H4 (cell line): ENCODE measurements at places on chromosomes 5 and 9. TPM values are rescaled to one million over a fixed set of nuclear protein-coding genes. Genes with fewer than 3 reads are reported as not detected.
A peak's percentile ranks its signal among the peaks of the same experiment; 100 is the strongest.

GABRP gene
- not detected in 2 replicates for total RNA-seq

DNA sequence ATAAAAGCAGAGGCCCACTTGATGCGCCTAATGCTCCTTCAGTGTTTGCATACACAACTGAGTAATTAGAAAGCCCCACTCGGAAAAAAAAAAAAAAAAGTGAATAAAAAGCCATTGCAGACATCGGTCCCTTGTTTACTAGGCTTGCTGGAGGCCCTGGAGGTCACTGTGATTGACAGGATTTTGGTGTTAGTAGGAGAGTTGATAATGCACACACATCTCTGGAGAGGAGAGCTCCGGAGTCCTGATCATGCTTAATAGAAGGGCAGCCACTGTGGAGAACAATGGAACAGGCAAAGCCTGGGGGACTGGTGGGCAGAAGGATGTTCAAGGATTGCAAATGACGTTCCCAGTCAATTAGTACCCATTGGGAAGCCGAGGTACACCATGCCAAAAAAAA, 152.5 kb downstream of the EFNA5 start:
- no peak for DNase-seq

DNA sequence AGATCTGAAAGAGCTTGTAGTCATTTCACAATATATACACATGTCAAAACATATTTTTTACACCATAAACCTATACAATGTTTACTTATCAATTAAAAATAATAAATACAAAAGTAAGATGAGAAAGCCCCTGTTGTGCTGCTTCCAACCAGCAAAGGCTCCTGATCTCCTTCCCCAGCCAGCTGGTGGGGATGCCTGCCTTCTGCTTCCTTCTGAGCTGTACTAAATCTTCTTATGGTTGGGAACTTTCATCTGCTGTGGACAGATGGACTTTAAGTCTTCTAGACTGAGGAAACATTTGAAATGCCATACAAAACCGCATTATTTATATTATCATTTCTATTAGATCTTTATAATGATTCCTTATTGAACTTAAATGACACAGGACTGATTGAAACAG, 745.3 kb upstream of the CHD1 start:
- DNase-seq: no peak

LSM11 gene
- total RNA-seq: 2.0 and 2.4 TPM in 2 replicates

DNA sequence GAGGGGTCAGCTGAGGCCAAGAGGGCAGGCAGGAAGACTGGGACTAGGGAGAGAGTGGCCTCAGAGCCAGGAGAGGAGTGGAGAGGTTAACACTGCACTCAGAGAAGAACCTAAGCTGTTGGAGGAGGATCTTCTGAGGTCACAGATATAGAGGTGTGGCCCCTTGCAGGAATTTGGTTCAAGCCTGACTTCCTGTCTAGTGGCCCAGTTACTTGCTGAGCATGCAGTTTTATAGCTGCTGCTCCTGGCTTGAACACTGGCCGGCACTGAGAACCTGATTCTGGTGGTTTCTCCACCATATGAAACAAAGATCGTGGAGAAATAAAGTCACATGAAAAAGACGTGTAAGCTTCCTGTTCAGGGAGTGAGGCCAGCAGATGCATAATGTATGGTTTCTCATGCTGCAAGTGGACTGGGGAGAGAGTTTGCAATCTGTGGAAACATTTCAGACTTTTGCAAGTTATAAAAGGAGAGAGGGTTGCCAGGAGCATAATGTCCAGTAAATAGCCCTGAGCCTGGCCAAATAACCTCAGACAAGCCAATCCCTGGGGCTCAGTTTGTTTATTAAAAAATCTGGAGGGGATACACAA, 82.6 kb downstream of the GALNT10 start:
- DNase-seq: peak; percentile 13

DNA sequence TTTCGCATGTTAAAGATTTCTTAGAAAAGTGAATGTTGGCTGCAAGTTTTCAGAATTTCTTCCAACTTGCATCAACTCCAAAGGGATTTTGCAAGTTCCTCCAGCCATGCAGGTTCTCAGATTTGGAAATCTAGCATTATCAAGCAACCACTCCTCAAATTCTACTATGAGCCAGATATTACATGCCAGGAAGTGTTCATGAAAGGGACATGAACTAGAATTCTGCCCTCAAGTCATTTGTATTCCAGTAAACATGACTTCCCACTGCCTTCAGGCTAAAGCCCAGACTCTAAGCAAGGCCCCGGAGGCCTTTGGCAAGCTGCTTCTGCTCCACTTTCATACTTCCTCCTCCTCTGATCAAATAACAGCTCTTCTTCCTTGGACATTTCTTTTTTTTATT, 111.3 kb upstream of the PAPPA start:
- no peak for DNase-seq

GRCh38 chr9:111108946-111109345, 70.7 kb upstream of the LPAR1 start:
- peak; percentile 18 for DNase-seq

WDR31 gene
- 0.46 and 0.47 TPM in 2 replicates for total RNA-seq

- DNase-seq: no peak
Measured at GRCh38 chr5:68711293-68712200, 382.3 kb upstream of the SLC30A5 start.

GRCh38 chr5:169221519-169221918, 79.4 kb downstream of the SLIT3 start:
- no peak for DNase-seq

DNA sequence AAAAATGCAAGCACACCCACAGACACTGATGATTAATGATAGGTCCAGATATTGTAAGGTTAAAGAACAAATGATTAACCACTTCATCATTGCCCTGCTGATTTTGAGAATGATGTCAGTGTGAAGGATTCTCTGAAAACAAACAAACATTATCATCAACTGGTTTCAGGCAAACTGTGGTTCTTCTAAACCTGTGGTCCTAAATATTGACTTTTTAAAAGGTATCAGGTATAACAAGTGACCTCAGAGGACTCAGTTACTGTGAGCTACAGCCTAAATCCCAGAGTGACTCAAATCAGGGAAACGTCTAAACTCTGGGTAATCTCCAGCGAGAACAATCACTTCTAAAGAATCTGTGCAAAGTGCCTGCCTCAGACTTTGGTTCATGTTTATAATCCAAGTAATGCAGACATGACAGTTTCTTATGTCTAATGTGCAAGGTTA, 172.3 kb upstream of the CDH6 start:
- DNase-seq: no peak

- DNase-seq: no peak
Measured at GRCh38 chr5:40928886-40929448, 19.7 kb downstream of the C7 start.

- DNase-seq: no peak
Measured at GRCh38 chr5:175657593-175658271, at the start of gene HRH2. HRH2 (plus strand) TSS chr5:175658071; CDS start chr5:175683234, 25,163 bp downstream.

DNA sequence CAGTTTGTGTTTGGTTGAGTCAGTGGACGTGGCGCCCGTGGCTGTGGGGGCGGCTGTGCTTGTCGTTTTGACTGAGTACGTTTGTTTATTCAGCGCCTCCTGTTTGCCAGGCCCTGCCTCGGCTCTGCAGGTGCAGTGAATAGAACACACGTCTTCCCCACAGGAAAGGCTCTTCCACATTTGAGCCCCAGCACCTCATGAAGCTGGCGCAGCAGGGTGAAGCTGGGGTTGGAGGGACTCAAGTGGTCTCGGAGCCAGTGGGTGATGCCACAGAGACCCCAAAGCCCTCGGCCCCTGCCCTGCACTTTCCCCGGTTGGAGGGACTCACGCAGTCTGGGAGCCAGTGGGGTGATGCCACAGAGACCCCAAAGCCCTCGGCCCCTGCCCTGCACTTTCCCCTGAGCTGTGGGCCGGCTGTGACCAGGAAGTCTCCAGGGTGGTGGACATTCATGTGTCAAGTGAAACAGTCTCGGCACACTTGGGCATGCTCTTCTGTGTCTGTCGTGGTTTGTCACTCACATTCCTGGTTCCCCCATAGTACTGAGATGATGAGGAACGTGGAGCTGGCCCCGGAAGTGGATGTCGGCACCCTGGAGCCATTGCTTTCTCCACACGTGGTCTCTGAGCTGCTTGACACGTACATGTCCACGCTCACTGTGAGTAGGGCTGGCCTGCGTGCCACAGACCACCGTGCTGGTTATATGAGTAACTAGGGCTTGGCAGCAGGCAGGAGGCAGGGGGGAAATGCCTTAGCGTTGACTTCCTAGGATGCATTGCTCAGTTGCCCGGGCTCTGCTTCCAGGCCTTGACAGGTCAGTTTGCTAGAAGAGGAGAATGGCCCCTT, 13.6 kb downstream of the EXOC3 start:
- no peak for DNase-seq

DNA sequence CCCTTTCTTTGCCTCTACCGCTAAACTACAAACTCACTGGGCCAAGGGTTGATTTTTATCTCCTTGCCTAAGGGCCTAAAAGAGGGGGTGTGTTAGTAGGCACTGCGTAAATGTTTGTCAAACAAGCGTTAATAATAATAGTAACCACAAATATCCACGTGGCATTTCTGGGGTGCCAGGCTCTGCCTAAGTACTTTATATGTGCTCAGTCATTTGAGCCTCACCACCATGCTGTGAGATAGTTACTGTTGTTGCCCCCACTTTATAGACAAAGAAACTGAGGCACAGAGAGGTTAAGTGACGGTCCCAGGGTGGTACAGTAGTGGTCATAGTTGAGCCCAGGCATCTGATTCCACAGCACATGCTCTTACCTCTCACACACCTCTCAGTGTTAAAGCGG, 52.4 kb downstream of the ERGIC1 start:
- no peak for DNase-seq

MARCOL gene
- total RNA-seq: not detected in 2 replicates

DNA sequence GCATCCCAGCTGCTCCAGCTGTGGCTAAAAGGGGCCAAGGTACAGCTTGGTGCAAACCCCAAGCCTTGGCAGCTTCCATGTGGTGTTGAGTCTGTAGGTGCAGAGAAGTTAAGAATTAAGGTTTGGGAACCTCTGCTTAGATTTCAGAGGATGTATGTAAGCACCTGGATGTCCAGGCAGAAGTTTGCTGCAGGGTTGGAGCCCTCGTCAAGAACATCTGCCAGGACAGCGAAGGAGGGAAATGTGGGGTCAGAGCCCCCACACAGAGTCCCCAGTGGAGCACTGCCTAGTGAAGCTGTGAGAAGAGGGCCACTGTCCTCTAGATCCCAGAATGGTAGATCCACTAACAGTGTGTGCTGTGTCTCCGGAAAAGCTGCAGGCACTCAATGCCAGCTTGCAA, 236.2 kb upstream of the ADRA1B start:
- DNase-seq: no peak

GRCh38 chr9:28956116-28956880, 1383.0 kb upstream of the C9orf72 start:
- DNase-seq: no peak

MOB3B gene
- 0.10 and 0.39 TPM in 2 replicates for total RNA-seq

ZDHHC11 gene
- 0.50 and 2.0 TPM in 2 replicates for total RNA-seq

- DNase-seq: no peak
Measured at GRCh38 chr5:42951293-42951840, 88.8 kb downstream of the ANXA2R start.

LIFR gene
- 25.1 and 31.2 TPM in 2 replicates for total RNA-seq

GRCh38 chr9:37295796-37296195, 126.7 kb upstream of the GRHPR start:
- DNase-seq: no peak

SERF1B gene
- total RNA-seq: 18.9 and 27.4 TPM in 2 replicates

- no peak for DNase-seq
Measured at GRCh38 chr5:152649609-152650008, 244.5 kb upstream of the NMUR2 start.

DNA sequence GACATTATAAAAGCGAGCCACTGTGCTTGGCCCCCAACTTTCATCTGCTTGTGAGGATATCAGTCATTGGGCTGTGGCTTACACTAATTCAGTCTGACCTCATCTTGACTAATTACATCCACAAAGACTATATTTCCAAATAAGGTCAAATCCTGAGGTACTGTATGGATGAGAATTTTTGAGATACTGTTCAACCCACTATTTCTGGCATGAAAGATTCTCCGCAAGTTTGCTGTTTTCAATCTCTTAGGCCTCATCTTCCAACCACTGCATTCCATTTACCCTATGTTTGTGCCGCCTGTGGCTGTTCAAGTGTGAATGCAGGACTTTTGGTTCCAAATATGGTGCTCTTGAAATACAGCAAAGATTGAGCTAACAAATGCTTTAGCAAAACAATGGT, 400.9 kb upstream of the SGCD start:
- no peak for DNase-seq

GRCh38 chr5:30759731-30760130, 433.8 kb upstream of the CDH6 start:
- no peak for DNase-seq

DNA sequence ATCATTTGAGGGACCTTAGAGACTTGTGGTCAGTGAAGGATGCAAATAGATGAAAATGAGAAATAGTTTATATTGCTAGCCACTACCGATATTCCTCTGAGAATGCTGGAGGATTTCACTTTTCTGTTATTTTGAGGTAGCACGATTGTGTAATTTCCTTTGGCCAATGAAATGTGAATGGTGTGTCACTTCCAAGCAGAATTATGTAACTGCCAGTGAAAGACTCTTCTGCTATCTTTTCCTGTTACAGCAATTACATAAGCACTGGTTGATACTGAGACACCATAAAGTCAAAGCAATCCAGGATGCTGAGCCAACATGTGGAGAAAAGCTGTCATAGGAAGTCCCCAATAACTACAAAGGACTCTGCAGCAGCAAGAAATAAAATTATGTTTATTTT, 3.6 kb upstream of the PCDHA2 start:
- no peak for DNase-seq

PHYHD1 gene
- not detected in 2 replicates for total RNA-seq

PCDHA3 gene
- 4.5 and 4.7 TPM in 2 replicates for total RNA-seq

HACD4 gene
- total RNA-seq: not detected in 2 replicates

DNA sequence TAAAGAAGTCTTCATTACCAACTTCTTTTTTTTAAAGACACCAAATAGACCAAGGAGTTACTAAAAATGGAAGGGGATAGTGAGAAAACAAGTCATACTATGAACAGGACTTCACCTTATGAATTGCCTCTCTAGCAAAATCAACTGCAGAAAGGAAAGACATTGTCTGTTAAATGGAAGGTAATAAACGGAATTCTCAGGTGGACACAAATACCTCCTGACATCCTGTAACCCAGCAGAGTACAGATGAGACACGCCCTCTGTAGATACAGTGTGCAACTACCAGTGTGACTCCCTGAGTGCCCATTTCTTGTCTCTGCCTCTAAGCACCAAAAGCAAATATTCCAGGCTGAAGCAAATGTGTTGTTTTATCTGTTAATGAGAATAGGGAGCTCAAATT, 12.2 kb upstream of the PLPP1 start:
- DNase-seq: no peak

- no peak for DNase-seq
Measured at GRCh38 chr9:111131211-111131610, 92.9 kb upstream of the LPAR1 start.

DNA sequence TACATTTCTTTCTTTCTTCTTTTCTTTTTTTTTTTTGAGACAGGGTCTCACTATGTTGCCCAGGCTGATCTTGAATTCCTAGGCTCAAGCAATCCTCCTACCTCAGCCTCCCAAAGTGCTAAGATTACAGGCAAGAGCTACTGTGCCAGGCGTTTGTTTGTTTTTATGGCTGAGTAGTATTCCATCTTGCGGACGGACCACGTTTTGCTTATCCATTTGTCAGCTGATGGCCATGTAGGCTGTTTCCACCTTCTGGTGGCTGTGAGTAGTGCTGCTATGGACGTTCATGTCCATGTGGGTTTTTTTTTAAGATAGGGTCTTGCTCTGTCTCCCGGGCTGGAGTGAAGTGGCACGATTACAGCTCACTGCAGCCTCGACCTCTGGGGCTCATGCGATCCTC, 2.5 kb downstream of the DOK3 start:
- no peak for DNase-seq
